ENCODE measurements at places on chromosomes 7 and 10. TPM values are rescaled to one million over a fixed set of nuclear protein-coding genes. Genes with fewer than 3 reads are reported as not detected.

DNA sequence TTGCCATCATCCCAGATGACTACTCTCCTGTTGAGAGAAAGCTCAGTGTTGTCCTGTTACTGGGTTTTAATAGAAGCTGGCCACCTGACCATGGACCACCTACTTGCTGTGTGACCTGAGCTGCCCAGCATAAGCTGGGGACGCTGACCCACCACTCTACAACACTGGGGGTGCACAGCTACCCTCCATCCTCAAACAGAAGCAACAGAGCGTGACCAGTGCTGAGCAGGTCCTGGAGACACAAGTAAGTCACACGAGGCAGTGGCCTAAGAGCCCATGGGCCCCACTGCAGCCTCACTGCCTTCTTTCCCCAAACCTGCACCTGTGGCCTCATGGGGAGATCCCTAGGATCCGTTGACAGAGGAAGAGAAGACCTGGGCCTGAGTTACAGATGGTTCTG is 198.6 kb upstream of the ADARB2 start:
- DNase-seq, result no peak

- peak; percentile 99 for DNase-seq
Measured at GRCh38 chr7:74002474-74003017, 25.4 kb upstream of the ELN start.

DNA sequence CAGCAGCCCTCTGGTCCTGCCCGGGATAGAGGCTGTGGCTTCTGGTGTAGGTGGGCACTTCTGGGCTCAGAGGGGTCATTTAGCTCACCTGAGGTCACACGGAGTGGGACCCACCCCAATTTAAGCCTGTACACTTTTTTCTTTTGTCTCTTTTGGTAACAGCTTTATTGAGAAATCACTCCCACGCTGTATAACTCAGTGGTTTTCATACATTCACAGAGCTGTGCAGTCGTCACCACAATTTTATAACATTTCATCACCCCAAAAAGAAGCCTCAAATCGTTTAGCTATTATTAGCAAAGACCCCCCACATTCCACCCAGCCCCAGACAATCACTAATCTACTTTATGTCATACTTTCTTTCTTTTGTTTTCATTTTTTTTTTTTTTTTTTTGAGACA is 62.3 kb downstream of the LHPP start:
- peak; percentile 32 for DNase-seq

GRCh38 chr7:40658729-40659128 is 523.9 kb downstream of the SUGCT start:
- DNase-seq, result peak; percentile 62

Gene PIK3AP1
- 0.36 TPM for total RNA-seq

DNA sequence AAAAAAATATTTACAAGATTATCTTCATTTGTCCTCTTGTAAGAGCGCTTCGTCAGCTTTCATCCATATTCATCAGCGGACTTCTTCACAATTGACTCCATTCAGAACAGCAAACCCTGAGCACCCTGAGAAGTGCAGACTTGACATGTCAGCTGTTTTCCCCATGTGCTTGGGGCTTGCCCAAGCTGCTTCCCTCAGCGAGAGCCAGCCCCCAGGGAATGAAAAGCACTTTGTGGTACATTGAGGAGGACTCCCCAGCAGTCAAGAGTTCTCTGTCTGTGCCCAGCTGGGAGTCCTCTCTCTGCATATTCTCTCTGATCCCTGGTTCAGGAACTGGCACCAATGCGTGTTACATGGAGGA is 22.7 kb downstream of the HKDC1 start:
- no peak for DNase-seq

DNA sequence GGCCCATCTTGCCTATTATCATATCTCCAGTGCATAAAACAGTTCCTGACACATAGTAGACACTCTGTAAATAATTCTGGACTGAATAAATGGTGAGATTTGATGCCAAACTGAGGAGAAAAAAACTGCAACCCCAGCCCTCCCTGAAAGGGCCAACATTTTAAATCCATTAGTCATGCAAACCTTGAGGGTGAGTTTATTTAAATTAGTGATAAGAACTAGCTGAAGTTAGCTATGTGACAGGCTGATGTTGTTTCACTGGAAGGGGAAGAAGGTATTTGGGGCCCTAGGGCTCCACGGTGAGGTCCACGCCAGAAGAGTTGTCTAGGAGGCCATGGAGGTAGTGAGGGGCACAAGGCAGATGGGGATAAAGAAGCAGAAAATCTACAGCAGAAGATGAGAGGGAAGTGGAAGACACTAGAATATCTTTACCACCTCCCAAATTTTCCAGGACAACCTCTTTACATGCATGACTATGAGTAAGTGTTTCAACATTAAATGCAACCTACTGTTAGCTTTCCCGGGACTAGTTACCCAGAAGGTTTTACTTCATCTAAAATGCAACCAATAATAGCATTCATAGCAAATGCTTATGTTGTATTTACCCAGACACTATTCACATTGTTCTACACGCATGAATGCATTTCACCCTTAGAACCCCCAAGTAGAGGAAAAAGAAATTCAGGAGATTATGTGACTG is 183.2 kb upstream of the LYZL1 start:
- DNase-seq, result peak; percentile 70

- DNase-seq, result peak; percentile 30
Measured at GRCh38 chr7:157484411-157485081, 147.7 kb downstream of the DNAJB6 start.

DNA sequence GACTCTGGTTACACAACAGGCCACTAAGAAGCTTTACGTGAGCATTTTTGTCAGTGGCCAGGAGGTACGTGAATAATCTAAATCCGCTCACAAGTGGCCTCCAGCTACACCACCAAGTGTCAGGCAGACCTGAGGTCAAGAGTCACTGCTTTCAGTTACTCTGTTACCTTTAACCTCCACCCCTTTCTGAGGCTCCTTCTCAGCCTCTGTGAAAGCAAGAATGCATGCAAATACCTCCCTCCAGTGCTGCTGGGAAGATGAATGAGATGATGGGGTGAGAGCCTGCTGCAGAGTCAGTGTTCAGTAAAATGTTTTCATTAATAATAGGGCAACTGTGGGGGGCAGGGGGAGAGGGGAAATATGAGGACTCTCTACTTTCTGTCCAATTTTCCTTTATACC is 11.2 kb downstream of the DDC start:
- DNase-seq, result no peak

Gene LRRD1
- 0.29 TPM for total RNA-seq

- DNase-seq, result no peak
Measured at GRCh38 chr7:122845286-122845685, 41.0 kb downstream of the CADPS2 start.

Gene JAKMIP3
- total RNA-seq, result 0.29 TPM

GRCh38 chr10:24310104-24310503 is 101.2 kb downstream of the KIAA1217 start:
- no peak for DNase-seq

GRCh38 chr10:111410740-111411139 is 333.9 kb downstream of the ADRA2A start:
- DNase-seq, result peak; percentile 34

- no peak for DNase-seq
Measured at GRCh38 chr7:156147104-156147503, 334.8 kb upstream of the SHH start.

DNA sequence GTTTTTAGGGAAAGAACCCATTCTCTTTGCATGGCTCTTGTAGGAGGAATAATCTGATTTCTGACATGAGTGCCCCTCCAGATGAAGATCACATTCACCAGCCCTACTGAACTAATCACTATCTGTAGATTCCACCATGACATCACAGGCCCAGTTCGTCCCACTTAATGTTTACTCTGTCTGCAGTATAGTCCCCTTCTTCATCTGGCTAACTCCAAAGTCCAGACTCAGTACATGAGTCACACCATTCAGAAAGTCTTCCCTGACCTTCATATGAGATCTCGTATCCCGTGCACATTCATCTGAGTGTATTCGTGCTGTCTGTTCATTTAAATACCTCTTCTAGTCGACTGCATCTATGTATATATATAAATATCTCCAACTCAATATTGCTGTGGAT is 366.5 kb upstream of the AKR1E2 start:
- peak; percentile 73 for DNase-seq

Gene ZDHHC6
- 26.1 TPM for total RNA-seq

Gene CLRN3
- total RNA-seq, result not detected

DNA sequence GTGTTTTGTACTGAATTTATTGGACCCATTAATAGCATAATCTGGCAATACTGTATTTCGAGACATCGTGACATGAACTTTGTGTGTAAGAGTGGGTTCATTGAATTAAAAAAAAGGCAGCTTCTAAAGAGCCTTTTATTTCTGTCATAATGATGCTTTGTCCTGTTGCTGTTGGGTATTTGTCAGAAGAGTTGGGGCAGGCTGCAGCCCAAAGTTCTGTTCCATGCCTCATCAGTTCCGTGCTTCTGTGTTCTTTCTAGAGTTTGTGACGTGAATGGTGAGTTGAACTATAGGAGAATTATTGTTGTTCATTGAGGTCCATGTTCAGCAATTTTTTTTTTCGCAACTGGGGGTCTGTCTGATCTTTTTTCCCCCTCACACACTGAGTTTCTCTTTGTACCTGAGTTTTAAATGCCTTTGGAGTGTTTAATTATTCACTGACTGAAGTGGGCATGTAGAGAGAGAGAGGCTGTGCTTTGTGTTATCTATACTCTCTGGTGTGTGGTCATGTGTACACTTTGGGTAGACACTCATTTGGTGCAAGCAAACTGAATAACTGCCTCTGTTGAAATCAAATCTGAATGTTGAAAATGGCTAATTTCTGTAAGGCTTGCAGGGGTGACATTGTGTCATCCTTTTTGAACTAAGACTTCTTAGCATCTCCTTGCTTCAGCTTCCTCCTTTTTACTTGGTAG is 69.8 kb downstream of the ADD3 start:
- no peak for DNase-seq

- DNase-seq, result no peak
Measured at GRCh38 chr7:110557136-110557535, 533.8 kb upstream of the LRRN3 start.

DNA sequence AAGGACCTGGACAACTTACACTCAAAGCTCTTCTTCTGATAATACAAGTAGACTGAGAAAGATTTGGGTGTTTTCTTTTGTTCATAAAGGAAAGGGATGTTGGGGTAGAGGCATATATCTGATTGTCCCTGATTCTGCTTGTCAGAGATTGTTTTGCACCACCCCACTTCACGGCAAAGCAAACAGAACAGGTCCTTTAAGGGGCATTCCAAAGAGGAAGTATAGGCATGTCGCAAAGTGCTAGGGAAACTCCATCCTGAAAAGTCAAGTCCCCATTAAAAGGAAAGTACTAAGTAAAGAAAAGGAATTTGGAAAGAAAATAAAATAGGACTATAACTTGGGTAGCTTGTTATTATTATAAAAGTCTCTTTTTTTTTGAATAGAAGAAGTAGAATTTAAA is 233.0 kb downstream of the DNAJB9 start:
- no peak for DNase-seq

DNA sequence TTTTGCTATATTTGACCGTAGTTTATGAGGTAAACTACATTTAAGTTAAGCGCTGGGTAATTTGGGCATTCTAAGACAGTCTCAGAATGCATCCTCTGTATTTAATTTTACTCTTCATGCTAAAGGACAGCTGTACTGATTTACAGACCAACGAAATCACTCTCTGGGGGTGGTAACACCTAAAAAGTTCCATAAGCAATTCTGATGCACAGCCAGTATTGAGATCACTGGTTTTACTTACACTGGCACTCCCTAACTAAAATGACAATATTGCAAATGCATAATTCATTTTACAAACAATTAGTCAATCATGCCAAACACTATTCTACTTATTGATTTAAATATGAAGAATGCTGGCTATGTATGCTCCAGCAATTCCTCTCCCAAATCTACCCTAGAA is 102.3 kb downstream of the SRPK2 start:
- no peak for DNase-seq

- no peak for DNase-seq
Measured at GRCh38 chr7:120259386-120259785, 13.6 kb upstream of the KCND2 start.

DNA sequence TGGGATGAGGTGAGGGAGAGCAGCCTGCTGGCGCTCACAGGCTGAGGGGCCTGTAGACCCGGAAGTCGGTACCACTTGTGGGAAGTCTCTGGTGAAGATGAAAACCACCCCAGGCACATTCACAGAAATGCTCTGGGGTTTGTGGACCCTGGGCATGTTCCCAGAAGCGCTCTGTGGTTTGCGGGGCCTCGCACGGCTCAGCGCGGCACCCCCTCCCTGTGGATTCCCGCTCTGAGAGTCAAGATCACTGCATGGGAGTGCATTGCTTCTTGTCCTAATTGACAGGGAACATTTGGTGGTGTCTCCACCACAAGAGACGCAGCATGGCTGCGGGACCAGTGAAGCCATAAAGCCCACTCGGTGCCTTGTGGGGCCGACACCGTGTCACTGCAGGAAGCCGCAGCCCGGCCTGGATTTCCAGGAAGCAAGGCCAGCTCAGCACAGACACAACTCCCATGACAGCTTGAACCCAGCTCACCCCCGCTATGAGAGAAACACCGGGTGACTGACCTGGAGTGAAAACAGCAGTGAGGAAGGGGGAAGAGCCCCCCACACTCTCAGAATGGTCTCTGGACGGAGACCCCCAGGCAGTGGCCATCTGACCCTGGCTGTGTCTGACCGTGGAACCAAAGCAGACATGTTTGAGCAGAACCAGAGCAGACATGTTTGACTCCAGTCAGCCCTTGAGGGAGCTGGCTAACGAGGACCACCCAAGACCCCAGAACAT is 157.2 kb downstream of the PTPRN2 start:
- DNase-seq, result peak; percentile 48

DNA sequence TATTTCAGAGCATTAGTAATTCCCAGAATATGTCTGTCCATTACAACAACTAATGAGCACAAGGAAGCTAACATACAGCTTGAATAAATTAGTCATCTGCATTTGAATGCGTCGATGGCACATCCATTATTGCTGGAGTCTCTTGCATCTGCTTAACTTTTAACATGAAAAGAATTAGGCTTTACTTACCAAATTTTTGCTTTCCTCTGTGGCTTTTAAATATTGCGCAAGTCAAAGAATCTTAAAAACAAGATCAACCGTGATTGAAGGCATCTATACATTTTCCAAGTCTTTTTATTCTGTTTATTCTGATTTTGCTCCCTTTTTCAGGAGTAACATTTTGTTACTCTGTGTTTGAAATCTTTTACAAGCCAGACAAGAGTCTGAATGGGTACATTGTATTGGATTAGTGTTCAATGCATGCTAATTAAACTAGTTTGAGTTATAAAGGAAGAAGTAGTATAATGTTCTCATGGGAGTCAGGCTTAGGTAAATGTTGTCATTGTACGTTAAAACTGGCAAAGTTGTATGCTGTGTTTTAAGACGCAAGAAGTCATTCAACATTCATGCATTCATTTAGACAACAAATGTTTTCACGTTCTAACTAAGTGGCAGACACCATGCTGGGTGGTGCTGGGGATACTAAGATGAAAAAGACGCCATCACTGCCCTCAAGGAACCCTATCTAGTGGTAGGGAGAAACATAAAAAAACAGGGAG is 4.0 kb upstream of the CACNB2 start:
- DNase-seq, result no peak

Data from osteoblast (primary cell).